Spleen (tissue), 13 donors: ENCODE measurements at places on chromosomes 2 and 18. TPM values are rescaled to one million over a fixed set of nuclear protein-coding genes. Genes with fewer than 3 reads are reported as not detected.

GRCh38 chr2:190500054-190500502 lies 34.4 kb downstream of the NEMP2 start:
- no peak overlapping the region for H3K4me3 ChIP-seq
- no peak overlapping the region for H3K27ac ChIP-seq
- no peaks in the 10 kb centered on the region for H3K27me3 ChIP-seq
- H3K4me1 ChIP-seq: peaks cover 17% of the 10 kb centered on the region
- peaks cover 14% of the 10 kb centered on the region for H3K36me3 ChIP-seq

- peaks cover 22% of the 10 kb centered on the region for H3K4me1 ChIP-seq
- no peaks in the 10 kb centered on the region for H3K36me3 ChIP-seq
- H3K27ac ChIP-seq: no peak overlapping the region
- no peak for DNase-seq
These were observed 75.3 kb upstream of the STPG4 start for GRCh38 chr2:47230418-47230817.

GRCh38 chr2:234676783-234677450 lies 180.0 kb upstream of the ARL4C start:
- no peaks in the 10 kb centered on the region for H3K4me1 ChIP-seq
- H3K27me3 ChIP-seq: no peaks in the 10 kb centered on the region
- no peak overlapping the region for H3K4me3 ChIP-seq
- no peak overlapping the region for H3K27ac ChIP-seq

GRCh38 chr2:70655786-70656185 lies 102.2 kb upstream of the TGFA start:
- no peak overlapping the region for H3K4me3 ChIP-seq
- DNase-seq: no peak
- H3K27ac ChIP-seq: no peak overlapping the region
- H3K36me3 ChIP-seq: no peaks in the 10 kb centered on the region

DNA sequence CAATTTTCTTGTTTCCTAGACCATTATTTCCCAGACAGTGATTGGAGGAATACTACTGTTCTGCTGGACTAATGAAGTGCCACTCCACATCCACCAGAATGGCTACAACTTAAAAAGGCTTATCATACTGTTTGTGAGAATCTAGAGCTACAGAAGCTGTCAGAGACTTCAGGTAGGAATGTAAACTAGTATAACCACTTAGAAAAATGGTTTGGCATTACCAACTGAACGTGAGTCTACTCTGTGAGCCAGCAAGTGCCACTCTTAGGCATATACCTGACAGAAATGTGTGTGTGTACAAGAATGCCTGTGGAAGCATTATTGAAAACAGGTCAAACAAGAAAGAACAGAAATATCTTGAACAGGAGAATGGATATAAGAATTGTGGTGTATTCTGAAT lies 4.2 kb upstream of the SCN3A start:
- no peaks in the 10 kb centered on the region for H3K36me3 ChIP-seq
- DNase-seq: no peak
- no peak overlapping the region for H3K4me3 ChIP-seq

GRCh38 chr2:41886757-41887156 lies 161.1 kb upstream of the PKDCC start:
- no peak overlapping the region for H3K27ac ChIP-seq
- no peaks in the 10 kb centered on the region for H3K27me3 ChIP-seq
- no peaks in the 10 kb centered on the region for H3K4me1 ChIP-seq
- no peak for DNase-seq
- no peaks in the 10 kb centered on the region for H3K36me3 ChIP-seq
- no peak overlapping the region for H3K4me3 ChIP-seq

GRCh38 chr18:11937874-11938478 lies 29.9 kb upstream of the MPPE1 start:
- peak; percentile 90 for DNase-seq
- H3K27me3 ChIP-seq: no peaks in the 10 kb centered on the region
- H3K27ac ChIP-seq: no peak overlapping the region
- H3K4me1 ChIP-seq: peaks cover 6% of the 10 kb centered on the region

DNA sequence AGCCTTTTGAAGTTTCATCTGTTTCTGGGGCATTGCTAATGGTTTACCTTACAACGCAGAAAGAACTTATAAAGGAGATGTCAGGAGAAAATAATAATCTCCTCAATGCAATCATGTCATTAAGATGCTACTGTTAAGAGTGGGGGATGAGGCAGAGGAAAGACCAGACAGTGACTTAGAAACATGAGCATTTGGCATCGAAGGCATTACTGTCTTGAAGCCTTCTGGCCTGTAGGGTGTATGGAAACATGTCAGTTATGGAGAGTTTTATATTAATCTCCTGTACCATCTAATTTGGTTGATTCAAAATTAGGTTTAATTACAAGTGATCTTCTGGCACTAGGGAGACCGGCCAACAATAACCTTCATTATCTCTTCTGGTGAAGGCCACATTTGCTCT lies 32.5 kb downstream of the CDC42EP3 start:
- no peak overlapping the region for H3K4me3 ChIP-seq
- no peaks in the 10 kb centered on the region for H3K27me3 ChIP-seq

DNA sequence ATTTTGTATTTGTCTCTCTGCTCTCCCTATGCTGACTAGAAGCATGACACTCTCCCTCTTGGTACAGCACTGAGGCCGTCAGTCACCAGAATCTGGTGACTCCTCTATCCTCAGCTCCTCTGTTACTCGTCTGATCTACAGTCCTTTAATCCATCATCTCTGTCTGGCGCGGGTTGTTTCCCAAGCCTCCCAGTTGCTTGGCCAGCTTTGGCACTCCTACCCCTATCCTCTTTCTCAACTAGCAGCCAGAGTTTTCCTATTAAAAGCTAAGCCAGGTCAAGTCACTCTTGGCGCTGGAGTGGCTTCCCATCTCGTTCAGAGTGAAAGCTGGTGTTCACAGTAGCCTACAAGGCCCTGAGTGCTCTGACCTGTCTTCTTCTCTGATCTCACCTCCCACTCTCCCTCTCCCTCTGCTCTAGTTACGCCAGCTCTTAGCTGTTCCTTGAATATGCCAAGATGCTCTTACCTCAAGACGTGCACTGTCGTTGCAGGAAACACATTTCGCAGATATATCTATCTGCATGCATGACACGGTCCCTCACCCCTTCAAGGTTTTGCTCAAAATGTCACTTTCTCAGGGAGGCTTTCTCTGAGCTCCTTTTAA lies 41.8 kb upstream of the PSME4 start:
- peaks cover 13% of the 10 kb centered on the region for H3K4me1 ChIP-seq
- no peak overlapping the region for H3K4me3 ChIP-seq
- DNase-seq: no peak
- H3K36me3 ChIP-seq: no peaks in the 10 kb centered on the region

DNA sequence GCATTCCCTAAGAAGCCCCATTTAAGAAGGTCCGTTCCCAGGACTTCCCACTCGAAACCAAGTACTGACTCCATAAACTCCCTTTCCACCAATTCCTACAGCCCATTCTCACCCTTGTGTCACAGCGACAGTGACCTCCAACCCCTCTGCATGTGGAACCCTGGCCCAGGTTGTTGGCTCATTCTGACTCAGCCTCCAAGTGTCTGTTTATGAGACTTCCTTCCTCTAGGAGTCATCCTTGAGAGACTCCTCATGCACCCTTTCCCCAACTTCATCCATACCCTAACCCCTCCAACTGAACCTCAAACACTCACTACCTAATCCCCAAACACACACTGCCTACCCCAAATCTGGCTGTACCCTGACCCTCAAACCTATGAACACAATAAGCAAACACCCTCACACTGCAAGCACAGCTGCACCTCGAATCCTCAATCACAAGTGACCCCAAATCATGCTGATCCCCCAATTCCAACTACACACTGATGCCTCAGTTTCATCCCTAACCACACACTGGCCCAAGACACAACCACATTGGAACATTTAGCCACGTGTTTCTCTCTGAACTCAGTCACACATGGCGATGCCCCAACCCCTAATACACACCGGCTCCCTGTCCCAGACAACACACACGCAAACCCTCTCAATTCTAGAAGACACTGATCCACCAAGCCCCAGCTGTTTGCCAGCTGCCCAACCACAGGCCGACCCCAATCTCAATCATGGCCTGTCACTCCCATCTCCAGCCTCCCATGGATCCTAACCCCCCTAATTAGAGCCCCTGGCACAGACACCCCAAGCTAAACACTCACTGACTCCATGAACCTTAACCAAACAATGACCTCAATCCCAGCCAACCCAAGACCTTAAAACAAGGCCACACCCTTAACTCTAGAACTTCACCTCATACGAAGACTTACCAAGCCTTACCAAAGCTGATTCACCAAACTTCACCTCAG lies 219.6 kb downstream of the CYP26B1 start:
- no peak overlapping the region for H3K4me3 ChIP-seq
- no peaks in the 10 kb centered on the region for H3K36me3 ChIP-seq
- no peaks in the 10 kb centered on the region for H3K4me1 ChIP-seq
- H3K27me3 ChIP-seq: no peaks in the 10 kb centered on the region
- peak; percentile 43 for DNase-seq

DNA sequence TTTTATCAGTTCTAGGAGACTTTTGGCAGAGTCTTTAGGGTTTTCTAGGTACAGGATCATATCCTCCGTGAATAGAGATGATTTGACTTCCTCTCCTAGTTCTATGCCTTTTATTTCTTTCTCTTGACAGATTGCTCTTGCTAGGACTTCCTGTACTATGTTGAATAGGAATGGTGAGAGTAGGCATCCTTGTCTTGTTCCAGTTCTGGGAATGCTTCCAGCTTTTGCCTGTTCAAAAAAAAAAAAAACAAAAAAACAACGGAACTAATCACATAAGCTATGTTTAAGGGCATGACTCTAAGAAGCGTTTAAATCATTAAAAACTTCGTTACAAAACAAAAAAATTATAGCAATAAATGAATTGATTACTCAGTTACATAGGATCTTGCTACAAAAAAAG lies 145.7 kb downstream of the NUP35 start:
- H3K4me3 ChIP-seq: no peak overlapping the region
- no peak for DNase-seq
- no peaks in the 10 kb centered on the region for H3K36me3 ChIP-seq
- H3K27me3 ChIP-seq: no peaks in the 10 kb centered on the region
- no peak overlapping the region for H3K27ac ChIP-seq

DNA sequence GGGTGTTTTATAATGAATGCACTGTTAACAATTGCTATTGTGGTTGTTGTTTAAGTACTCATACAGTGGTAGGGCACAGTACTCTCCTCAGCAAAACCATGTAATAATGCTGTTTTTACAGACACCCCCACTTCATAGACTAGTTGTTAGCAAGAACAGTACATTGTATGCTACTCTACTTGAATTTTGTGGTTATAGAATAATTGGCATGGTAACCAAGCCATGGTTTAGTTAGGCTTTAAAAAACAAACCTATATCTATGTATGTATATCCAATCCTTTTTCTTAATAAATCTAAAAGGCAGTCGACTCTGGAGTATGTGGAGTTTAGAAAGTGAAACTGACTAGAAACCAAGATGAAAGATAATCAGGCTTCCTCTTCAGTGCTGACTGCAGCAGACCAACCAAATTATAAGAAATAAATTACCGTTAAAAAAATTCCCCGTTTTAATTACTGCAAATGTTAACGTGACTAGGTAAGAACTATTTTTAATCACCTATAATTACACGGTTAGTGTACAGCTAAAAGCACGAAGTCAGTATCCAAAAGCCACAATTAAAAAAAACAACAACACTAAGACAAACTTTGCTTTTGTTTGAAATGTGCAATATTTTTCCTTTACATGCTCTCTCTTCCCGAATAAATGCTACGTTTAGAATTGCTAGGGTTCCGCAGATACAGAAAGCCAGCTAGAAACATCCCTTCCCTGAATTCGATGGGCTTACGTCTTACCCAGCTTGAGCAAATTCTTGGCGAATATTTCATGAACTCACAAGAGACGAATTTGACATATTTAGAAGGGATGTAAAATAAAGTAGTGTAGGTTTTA lies 113.3 kb upstream of the SERTAD2 start:
- H3K27me3 ChIP-seq: no peaks in the 10 kb centered on the region
- peak overlapping the region; percentile 97 for H3K27ac ChIP-seq
- DNase-seq: no peak
- H3K4me1 ChIP-seq: peaks cover 19% of the 10 kb centered on the region
- no peaks in the 10 kb centered on the region for H3K36me3 ChIP-seq

- H3K36me3 ChIP-seq: no peaks in the 10 kb centered on the region
- H3K27me3 ChIP-seq: no peaks in the 10 kb centered on the region
- no peaks in the 10 kb centered on the region for H3K4me1 ChIP-seq
- H3K4me3 ChIP-seq: no peak overlapping the region
These were observed 45.4 kb downstream of the CHN1 start for GRCh38 chr2:174959787-174960186.

DNA sequence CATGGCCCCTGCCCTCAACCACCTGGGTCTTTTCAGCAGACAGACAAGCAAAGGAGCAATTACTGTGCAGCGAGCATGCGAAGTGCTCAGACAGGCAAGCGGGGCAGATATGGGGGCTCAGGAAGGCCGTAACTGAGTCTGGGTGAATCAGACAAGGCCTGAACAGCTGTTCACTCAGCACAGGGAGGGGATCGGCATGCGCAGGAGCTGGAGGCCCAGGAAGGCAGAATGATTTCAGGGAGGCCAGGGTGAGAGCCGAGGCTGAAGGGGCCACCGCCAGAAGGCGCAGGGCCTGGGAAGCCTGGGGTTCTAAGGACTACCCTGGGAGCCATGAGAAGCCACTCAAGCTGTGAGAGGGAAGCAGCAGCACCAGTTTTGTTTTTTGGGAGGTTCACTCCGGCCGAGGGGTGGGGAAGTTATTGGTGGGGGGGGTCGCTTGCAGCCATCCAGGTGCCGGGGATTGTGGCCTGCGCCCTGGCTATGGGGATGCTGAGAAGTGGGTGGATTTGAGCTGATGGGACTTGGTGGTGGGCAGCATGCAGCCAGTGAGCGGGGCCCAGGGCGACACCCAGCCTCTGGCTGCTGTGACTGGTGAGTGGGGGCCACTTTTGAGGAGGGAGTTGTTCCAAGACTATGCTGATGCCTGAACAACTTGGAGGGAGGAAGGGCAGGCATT lies 132.2 kb downstream of the TSN start:
- no peaks in the 10 kb centered on the region for H3K27me3 ChIP-seq
- no peak overlapping the region for H3K27ac ChIP-seq
- H3K36me3 ChIP-seq: no peaks in the 10 kb centered on the region
- H3K4me3 ChIP-seq: no peak overlapping the region
- no peaks in the 10 kb centered on the region for H3K4me1 ChIP-seq

DNA sequence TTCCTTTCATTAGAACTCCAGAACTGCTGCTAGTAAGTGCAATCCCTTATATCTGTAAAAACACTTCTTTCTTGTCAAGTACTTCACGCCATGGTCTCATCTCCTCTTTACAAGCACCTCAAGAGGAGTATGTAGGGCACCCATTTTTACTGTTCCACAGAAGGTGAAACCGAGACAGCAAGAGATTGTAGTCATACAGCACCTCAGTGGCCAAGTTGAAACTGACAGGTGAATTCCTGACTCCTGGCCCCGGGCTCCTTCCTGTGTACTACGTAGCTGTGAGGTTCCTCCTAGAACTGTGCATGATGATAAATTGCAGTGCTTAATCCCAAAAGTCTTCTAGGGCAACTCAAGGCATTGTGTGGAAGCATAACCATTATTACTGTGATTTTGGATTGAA lies 131.5 kb upstream of the MEIS1 start:
- no peaks in the 10 kb centered on the region for H3K27me3 ChIP-seq
- no peak overlapping the region for H3K27ac ChIP-seq
- no peaks in the 10 kb centered on the region for H3K4me1 ChIP-seq
- H3K4me3 ChIP-seq: no peak overlapping the region

- H3K4me1 ChIP-seq: no peaks in the 10 kb centered on the region
- H3K36me3 ChIP-seq: no peaks in the 10 kb centered on the region
- no peak overlapping the region for H3K4me3 ChIP-seq
- H3K27me3 ChIP-seq: no peaks in the 10 kb centered on the region
These were observed 42.6 kb upstream of the RAPGEF4 start for GRCh38 chr2:172693037-172693436.

PAIP2B gene
- total RNA-seq: 6.9 TPM

TMEM198 gene
- 2.8 TPM for total RNA-seq

ANKRD30BL gene
- not detected for total RNA-seq

MGAT4A gene
- 30.4 TPM for total RNA-seq

SLC23A3 gene
- 5.0 TPM for total RNA-seq

FTCDNL1 gene
- 7.0 TPM for total RNA-seq

KCNIP3 gene
- 2.9 TPM for total RNA-seq

CSRNP3 gene
- 5.6 TPM for total RNA-seq

G6PC2 gene
- total RNA-seq: not detected
